DMS 273 treated with DMSO at 0.1 percent for 48 hours (cell line): ENCODE measurements at places on chromosomes 16 and 17.
A peak's percentile ranks its signal among the peaks of the same experiment; 100 is the strongest.

- no peak for DNase-seq
Measured at GRCh38 chr17:49730078-49730784, 22.5 kb upstream of the SLC35B1 start.

GRCh38 chr17:12545877-12546513 is 119.7 kb upstream of the MYOCD start:
- DNase-seq, result peak; percentile 43

- DNase-seq, result no peak
Measured at GRCh38 chr17:63707151-63707550, 7.2 kb upstream of the LIMD2 start.

GRCh38 chr17:1720856-1721386 is 3.6 kb upstream of the WDR81 start:
- DNase-seq, result no peak

- DNase-seq, result no peak
Measured at GRCh38 chr16:79400462-79401149, 199.9 kb downstream of the MAF start.

DNA sequence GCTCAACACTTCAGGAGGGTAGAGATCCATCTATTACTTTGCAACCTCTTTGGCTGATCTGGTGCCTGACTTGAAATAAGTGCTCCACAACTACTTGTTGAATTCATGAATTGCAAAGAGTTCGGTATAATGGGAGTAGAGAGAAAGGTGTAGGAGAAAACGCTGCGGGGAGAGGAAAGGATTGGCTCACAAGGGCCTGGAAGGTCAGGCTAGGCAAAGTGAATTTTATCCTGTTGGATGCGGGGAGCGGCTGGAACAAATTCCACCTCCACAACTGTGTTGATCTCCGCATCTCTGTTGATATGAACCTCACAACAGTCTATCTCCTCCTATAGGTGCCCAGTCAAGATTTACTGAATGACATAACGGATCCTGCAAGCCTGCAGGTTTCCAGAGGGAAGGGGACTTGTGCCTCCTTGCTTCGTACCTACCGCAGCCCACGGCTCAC is 684 bp downstream of the SLX4 start:
- DNase-seq, result no peak
